ENCODE measurements at places on chromosomes 5 and 9.

GRCh38 chr9:69857828-69858227, 37.2 kb downstream of the CFAP95 start:
- DNase-seq, result no peak

DNA sequence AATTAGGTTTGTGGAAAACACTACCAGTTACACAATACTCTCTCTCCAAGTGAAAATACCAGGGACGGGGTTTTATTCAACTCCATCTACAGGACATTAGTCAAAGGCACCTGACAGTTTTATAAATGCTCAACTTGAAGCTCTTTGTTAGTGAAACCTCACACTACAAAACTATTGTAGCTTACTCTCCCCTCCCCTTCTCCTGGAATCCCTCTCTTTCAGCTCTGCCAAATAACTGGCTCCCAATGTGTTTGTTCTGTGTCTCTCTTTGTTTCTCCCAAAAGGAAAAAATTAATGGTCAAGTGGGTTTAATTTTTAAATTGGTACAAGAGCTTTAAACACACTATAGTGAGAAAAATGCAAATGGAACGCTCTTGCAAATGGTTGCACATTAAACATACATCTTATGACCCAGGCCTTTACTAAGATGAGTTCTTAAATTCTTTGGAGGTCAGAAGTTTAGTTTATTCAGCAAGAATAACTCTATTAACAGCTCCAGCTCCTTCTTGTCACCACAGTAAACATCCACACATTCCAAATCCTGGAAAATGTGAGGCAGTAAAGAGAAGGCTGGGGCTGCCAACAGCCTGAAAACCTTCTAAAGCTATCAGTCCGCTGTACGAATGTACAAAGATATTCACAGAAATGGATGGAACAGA, 48.4 kb downstream of the ZNF608 start:
- no peak for DNase-seq

DNA sequence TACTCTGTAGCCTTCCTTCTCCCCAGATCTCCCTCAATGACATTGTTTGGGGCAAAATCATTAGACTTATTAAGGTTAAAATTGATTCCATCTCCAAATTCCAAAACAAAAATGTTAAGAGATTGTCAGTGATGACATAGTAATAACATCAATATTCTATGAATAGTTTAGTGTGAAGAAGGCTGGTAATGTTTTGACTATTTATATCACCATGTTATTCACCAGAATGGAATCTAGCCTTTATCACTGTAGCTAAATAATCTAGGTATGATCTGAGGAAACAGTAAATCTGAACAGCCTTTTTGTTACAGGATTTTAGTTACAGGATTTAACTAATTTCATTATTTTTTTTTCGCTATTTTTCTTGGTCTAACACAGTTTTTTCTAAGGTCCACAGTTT, 929 bp upstream of the PLPP6 start:
- DNase-seq, result no peak

DNA sequence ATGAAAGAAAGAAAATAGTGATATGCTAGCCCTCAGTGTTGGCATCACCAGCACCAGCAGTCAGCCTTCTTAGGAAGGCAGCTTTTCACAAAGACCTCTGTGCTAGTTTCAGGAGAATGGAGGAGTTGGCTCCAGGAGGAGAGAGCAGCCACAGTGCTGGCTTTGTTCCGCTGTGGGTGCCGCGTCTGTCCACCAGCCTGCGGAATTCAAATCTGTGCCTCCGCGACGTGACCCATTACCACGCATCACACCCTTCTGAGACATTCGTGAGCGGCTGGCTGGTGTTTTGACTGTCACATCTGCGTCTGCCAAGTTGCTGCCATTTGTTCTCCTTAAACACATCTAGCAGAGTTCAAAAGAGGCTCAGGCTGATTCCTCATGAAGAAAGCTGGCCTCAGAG, 34.4 kb downstream of the SNX18 start:
- DNase-seq, result no peak

- no peak for DNase-seq
Measured at GRCh38 chr9:86645303-86645702, 291.1 kb upstream of the TUT7 start.

DNA sequence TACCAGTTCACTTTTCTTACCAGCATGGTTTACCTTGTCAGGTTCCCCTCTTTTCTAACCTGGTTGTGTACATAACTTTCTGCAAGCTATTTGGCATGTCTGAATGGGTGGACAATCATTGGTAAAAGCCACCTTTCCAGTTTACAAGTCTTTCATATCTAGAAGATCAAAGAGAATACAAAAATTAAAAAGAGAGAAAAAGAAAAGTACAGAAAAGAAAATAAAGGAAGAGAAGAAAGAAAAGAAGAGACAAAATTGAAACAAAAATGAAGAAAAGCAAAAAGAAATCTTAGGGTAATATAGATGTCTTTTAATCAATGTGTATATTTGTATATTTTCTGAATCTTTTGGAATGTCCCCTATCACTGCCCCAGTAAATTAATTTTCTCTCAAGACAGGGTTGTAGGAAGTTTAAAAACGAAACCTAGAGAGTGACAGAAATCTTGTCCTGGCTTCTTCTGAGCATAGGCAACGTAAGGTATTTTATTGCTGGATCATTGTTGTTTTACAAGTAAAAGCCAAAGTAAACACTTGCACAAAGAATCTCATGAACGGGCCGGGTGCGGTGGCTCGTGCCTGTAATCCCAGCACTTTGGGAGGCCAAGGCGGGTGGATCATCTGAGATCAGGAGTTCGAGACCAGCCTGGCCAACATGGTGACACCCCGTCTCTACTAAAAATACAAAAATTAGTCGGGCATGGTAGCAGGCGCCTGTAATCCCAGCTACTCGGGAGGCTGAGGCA, 98.7 kb upstream of the IFNE start:
- DNase-seq, result no peak

GRCh38 chr5:27814286-27814685, 775.9 kb upstream of the CDH9 start:
- no peak for DNase-seq

DNA sequence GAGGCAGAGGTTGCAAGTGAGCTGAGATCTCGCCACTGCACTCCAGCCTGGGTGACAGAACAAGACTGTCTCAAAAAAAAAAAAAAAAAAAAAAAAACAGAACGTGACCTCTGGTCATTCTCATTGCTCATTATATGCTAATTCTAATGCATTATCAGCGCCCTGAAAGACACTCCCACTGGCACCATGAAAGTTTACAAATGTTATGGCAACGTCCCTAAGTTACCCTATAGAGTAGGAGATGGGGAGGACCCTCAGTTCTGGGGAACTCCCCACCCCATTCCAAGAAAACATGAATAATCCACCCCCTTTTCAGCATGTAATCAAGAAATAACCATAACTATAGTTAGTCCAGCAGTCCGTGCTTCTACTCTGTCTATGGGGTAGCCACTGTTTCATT, 48.9 kb upstream of the DENND4C start:
- DNase-seq, result no peak

DNA sequence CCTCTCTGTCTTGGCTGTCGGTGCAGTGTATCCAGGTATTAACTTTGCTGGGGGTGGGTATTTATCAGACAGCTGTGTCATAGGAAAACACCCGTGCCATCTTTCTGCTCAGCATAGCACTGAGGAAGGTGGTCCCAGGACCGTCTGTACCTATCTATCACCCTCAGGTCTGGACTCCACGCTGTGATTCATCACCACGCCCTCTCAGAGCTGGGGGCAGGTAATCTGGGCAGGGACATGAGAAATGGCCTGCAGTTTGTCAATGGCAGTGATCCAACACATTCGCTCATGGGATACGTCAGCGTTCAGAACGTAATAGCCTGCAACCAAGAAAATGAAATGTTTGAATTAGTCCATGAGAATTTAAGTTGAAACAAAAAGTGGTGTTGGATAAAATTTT, 151.6 kb upstream of the MAP1B start:
- no peak for DNase-seq

DNA sequence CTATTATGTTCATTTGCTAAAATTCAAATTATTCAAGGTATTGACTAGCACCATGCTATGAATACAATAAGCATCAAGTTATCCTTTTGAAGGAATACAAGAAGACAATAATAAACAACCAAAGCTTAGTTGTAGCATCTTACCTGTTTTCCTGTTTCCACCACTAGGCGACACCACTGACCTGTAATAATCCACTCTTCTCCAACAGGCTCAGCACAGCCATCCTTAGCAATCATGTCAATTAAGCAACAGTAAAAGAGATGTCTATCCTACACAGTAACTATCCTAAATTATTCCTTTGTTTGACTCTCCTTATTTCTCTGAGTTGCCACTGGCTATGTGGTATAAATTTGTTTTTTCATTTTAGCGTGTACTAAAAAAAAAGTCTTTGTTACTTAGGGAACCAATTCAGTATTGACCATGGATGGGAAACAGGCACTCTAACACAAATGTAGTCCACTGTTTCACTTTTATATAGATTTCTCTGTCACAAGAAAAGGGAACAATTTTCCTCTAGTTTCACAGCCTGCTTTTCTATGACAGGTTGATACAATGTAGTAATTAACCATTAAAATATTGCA, 46.2 kb downstream of the PCA3 start:
- DNase-seq, result no peak

- no peak for DNase-seq
Measured at GRCh38 chr9:2299156-2299842, 284.2 kb downstream of the SMARCA2 start.

Data from KG1 (cell line).